Fibroblast of mammary gland (primary cell): ENCODE measurements at places on chromosomes 2 and 18.

- no peak for DNase-seq
Measured at GRCh38 chr2:216114382-216114713, 5.2 kb downstream of the XRCC5 start.

DNA sequence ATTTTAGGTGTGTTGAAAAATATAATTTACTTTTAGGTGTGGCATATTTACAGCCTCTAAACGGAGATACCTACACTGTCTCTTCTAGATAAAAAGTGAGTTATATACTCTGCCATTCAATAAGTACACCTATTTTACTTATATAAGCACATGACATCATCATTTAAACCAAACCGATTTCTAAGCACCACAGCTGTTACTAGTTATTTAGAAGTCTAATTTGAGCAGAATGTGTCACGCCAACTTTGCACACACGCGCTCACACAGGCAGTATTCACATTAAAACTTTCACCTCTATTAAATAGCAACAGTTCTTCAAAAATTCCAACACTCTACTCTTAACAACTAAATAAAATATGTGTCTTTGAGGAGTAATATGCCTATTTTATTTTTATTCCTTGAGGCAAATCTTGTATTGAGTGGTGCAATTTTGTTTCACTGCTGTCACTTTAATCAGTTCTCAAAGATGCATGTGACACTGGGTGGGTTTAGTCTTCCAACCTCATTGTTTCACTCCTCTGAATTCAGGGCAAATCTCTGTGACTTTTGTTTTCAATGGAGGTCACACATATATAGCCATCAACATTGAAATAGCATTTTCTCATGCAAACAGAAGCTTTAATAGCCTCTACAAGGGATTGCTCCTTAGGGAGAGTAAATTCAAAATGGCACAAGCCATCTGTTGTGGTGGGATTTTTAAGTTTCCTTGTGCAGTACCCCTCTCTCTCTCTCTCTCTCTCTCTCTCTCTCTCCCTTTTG, 721.0 kb downstream of the PLCL1 start:
- DNase-seq: no peak

- DNase-seq: peak; percentile 76
Measured at GRCh38 chr2:14712111-14712510, 79.6 kb downstream of the LRATD1 start.

GRCh38 chr2:46082531-46083485, 214.4 kb upstream of the EPAS1 start:
- peak; percentile 100 for DNase-seq

- DNase-seq: peak; percentile 84
Measured at GRCh38 chr2:200862532-200863000, 1.9 kb downstream of the CLK1 start.

- peak; percentile 53 for DNase-seq
Measured at GRCh38 chr2:176643646-176644045, 374.4 kb downstream of the MTX2 start.

- no peak for DNase-seq
Measured at GRCh38 chr18:42822711-42823110, 292.8 kb downstream of the RIT2 start.

GRCh38 chr2:6674381-6674780, 191.3 kb downstream of the CMPK2 start:
- DNase-seq: no peak

GRCh38 chr2:42922790-42923579, 130.6 kb upstream of the HAAO start:
- peak; percentile 95 for DNase-seq

- no peak for DNase-seq
Measured at GRCh38 chr2:172361360-172361759, 66.0 kb upstream of the ITGA6 start.
